HTR-8/SVneo (cell line): ENCODE measurements at places on chromosomes 7 and 10.

- no peak for DNase-seq
These were observed 222.0 kb downstream of the MAD1L1 start for GRCh38 chr7:2010551-2011265.

DNA sequence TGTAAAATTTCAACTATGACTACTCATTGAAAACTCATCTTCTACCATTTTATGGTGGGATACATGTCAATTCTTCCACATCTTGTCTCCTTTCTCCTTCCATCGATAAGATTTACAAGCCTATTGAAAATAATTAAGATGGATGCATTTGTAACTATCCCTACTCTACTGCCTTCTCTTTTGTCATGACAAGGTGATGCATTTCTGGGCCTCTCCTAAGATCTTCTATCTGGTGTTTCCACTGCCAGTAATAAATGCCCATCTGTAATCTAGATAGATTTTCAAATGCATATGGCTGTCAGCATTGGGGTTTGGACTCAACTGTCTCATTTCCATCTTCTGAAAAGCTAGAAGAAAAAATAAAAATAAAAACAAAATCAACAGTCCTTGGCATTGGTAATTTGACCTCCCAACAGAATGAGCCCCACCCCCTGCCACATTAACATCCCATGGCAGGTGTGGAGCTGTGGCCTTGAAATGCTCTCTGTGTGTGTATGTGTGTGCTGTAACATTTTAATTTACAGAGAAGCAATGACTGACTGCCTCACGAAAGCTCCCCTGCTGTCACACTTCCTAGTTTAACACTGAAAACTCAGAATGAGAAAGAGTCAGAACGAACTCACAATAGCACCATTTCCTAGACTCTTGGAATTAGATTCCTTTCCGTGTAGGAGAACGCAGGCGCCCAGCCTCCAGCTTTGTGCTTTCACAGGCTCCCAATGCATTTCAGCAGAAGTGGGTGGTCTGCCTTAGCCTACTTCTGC is 74.2 kb downstream of the RHOBTB1 start:
- DNase-seq: no peak

GRCh38 chr10:20970708-20971107 is 73.6 kb upstream of the NEBL start:
- DNase-seq: no peak

DNA sequence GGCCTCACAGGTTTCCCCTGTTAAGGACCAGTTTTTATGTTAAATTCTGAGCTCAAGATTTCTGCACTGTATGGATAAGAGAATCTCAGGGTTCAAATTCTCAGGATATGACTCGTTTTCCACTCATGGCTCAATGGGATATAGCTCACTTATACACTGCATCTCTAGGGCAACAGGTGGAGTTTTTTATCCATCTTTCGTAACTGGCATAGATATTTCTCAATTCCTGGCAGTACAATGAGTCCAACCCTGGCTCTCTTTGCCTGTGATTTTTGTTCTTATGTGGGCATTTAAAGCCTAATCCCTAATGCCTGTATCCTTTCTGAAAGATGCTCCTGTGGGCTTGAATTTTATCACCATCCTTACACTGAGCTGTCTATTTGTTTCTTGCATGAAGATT is 7.6 kb downstream of the CCDC172 start:
- no peak for DNase-seq

GRCh38 chr10:133245439-133246235 is 8.0 kb downstream of the VENTX start:
- no peak for DNase-seq

DNA sequence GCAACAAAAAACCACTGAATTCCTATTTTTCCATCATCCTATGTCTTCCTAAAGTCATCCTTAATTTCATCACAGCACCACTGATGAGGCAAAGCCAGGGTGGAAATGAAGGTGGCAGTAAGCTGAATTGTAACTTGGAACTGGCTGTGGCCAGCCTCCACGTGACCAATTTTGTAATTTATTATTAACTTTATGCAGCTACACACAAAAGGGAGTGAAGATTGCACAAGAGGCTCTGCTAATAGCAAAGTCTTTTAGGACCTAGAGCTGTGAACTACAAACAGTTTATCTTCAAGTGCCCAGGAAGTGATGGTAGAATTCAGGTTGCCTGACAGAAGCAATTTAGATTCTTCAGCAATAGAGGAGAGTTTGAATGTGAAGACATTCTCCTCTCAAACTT is 176.4 kb downstream of the CCDC71L start:
- no peak for DNase-seq

DNA sequence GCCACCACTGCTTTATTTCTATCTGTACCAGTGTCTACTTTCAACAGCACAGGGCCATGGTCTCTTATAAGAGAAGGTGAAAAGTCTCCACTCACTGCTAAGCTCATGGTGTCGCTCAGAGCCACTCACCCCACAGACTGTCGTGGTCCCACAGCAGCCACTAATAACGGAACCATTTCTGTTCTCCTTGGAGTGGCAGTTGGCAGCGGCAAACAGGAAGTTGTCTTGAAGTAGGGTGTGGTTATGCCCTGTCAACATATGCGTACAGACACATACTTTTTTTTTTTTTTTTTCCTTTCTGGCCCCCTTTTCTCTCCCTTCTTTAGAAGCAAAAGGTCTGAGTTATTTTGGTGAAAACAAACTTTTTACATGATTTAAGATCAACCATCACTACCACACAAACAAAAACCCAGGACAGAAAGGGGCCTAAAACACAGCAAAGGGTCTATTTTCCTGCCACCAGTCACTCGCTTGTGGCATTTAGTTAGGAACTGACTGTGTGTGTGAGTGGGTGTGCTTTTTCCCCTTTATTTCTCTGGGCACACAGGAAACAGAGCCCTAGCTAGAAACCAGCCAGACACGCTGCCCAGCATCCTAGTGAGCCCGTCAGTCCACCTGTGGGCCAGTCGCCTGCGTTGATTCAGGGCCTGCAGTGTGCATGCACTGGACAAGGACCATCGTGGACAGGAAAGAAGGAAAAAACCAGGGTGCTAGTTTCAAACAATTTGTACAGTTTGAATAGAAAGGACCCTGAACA is 96.7 kb upstream of the EFCAB10 start:
- no peak for DNase-seq

- no peak for DNase-seq
These were observed 102.6 kb upstream of the DDC start for GRCh38 chr7:50667789-50668226.

GRCh38 chr10:69100136-69100872 is 12.4 kb downstream of the SRGN start:
- no peak for DNase-seq

DNA sequence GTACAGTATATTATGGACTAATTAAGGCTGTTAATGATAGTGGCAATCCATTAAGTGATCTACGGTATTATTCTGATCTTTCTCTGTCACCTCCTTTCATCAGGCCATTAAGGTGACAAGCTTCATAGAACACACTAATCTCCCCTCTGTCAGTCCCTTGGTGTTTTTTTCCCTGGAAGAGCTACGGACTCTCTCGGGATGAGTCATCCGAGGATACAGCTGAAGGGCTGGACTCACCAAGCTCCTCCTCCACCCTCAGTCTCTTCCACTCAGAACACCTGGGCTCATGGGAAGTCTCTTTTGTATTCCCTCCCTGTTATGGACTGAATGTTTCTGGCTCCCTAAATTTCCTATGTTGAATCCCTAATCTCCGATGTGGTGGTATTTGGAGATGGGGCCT is 69.8 kb upstream of the PLXNA4 start:
- DNase-seq: peak; percentile 5

GRCh38 chr10:6279540-6280267 is 77.0 kb downstream of the PFKFB3 start:
- DNase-seq: peak; percentile 48

DNA sequence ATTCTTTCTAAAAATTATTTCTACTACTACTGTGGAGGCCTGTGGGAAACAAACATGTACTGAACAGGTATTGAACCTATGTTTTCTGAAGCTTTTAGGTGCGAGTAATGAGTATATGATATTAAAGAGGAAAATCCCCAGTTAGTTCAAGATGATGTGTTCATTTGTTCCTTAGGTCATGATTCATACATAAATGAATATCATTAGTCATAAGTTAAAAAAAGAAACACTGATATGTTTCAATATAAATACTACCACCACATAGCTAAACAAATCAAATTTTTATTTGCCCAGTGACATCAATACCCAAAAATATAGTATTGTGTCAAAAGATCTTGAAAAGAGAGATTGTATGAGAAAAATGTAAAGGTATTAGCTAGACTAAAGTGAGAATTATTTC is 210.7 kb upstream of the GNAI1 start:
- no peak for DNase-seq

DNA sequence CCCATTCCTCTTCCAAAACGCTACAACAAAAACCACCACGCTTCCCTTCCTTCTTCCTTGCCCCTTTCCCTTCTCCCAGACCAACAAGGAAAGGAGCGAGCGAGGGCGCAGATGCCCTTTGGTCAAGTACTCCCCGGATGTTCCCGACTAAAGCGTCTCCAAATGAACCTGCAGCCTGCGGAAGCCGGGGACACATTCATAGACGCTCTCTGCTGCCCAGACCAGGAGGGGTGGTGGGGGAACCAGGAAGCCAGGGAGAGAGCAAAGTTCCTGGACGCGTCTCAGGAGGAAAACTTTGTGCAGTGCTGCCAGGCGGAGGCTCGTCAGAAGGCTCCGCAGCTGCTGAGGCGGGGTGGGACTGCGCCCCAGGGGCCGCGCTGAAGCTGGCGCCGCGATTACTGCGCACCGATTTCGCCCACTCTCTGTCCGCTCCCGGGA is 754 bp downstream of the SEMA3D start:
- peak; percentile 11 for DNase-seq

DNA sequence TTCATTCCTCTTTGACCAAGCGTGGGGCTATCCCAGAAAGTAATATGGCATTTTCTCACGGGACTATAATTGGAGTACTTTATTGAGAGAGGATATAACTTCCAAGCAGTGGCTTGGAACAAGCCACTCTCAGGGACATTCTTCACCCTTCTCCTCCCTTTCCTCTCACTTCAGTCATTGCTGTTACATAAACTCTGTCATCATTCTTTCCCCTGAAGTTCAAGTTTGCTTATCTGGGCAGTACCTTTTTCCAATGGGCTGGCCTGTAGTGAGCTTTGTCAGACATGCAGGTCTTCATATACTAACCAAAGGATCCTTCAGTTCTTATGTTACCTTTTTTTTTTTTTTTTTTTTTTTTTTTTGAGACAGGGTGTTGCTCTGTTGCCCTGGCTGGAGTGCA is 58.7 kb upstream of the KMT2E start:
- DNase-seq: no peak

DNA sequence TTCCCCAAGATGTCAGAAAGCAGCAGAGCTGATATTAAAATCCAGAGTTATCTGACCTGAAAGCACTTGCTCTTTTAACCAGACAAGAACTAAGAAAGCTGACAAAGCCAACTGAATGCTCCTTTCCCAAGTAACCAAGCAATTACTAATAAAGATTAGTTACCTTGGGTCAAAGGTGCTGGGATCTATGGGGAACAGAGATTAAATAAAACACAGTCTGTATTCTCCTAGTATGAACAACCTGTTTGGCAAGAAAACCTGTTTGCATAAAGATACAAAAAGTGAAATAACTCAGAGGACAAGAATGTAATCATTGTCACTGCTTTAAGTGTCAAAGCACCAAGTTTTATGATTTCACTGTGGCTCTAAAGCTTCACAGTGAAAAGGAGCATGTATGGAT is 35.7 kb downstream of the ITPRID1 start:
- no peak for DNase-seq

GRCh38 chr7:125926621-125927020 is 997.0 kb upstream of the POT1 start:
- no peak for DNase-seq

GRCh38 chr7:104848138-104848990 is 165.6 kb upstream of the KMT2E start:
- DNase-seq: peak; percentile 25

GRCh38 chr10:33412653-33413361 is 78.3 kb upstream of the NRP1 start:
- peak; percentile 5 for DNase-seq

DNA sequence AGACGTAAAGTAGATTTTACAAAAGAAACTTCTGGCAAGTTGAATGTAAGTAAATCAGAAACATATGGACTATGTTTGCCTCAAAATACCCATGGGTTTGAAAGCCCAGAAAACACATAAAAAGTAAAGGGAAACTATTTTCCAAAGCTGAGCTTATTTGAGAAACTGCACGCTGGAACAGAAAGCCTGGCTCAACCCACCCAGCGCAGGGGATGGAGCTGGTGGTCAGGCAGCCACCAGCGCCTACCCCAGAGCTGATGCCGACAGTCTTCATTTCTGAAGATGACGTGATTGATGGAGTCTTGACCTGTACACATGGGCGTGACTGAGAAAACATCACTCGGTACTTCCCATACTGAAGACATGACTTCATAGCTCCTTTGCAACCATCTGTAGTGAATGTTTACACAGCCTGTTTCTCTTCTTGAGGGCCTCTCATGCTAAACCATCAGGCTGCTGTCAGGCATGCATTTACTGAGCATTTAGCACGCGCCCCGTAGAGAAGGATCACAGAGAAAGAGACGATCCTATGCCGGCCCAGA is 232.6 kb upstream of the AUTS2 start:
- no peak for DNase-seq

GRCh38 chr7:74037609-74038008 is 9.6 kb downstream of the ELN start:
- no peak for DNase-seq

DNA sequence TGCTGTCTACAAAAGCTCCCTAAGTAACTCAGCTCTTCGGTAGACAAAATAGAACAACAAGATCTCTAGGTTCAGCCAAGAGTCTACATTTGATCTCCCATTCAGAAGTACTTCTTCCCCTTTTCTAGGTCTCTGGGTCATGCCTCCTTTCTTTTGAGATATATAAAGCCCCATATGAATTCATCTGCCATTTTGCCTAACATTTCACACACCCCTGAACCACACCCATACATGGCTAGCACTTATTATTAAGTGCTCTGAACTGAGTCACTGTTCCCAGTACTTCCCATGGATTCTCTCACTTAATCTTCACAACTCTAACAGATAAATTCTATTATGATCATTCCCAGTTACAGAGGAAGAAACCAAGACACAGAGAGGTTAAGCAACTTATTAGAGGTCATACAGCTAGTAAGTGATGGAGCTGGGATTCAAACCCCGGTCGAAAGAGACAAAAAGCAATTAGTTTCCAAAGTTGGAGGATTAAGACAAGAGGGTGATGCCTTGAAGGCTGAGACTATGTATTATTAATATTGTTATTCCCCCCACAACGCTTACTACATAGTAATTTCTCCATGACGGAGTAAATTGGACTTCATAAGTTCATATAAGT is 17.3 kb downstream of the MYOF start:
- no peak for DNase-seq

DNA sequence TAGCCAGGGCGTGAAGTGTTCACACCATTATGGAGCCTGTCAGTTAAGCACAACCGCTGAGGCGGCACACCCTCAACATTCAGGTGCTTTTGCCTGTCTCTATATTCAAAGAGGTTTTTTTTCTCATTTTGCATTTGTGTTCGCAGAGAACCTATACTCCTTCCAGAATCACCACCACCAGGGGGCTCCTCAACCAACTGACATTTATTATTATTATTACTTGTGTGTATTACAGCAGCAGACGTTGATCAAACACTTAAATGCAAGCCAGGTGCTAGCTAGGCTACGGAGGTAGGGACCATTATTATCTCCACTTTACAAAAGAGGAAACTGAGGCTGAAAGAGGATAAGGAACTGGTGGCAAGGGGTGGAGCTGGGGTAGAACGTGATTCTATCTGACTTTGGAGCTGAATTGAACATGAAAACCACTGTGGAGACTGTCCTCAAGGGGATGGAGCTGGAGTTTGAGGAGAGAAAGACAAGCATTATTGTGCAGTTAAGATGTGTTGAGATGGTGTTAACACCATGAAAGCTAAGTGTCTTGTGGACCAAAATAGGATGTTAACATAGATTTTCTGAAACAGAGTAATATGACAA is 133.8 kb upstream of the PLXNA4 start:
- peak; percentile 7 for DNase-seq
